Activated B cell treated with CpG ODN at 0.5 μM for 24 hours (primary cell): ENCODE measurements at places on chromosomes 16 and 17.

- DNase-seq: no peak
Observed at GRCh38 chr16:11053916-11054460, 109.6 kb downstream of the CLEC16A start.

- DNase-seq: no peak
Observed at GRCh38 chr17:76438906-76439305, 14.0 kb downstream of the UBE2O start.

DNA sequence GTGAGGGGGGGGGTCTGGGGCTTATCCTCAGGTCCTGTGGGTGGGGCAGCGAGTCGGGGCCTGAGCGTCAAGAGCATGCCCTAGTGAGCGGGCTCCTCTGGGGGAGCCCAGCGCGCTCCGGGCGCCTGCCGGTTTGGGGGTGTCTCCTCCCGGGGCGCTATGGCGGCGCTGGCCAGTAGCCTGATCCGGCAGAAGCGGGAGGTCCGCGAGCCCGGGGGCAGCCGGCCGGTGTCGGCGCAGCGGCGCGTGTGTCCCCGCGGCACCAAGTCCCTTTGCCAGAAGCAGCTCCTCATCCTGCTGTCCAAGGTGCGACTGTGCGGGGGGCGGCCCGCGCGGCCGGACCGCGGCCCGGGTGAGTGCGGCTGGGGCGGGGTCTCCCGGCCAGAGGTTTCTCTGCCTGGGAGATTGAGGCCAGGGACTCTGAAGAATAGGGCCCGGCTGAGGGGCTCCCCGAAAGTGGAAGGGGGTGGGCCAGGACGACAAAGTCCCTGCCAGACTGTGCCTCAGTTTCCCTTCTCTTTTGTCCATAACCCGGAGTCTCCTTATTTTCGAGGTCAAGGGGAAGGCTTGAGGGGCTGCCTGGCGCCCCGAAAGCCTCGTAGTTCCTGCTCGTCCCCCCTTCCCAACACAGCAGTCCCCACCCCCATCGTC is at the start of gene FGF11:
TSS of gene FGF11 (plus strand) at position 51 of the 651 bp plus-strand sequence. CDS start at position 160, 109 bp downstream.
- DNase-seq: peak; percentile 28

GRCh38 chr16:69711115-69711740 is 15.1 kb downstream of the NQO1 start:
- DNase-seq: no peak

GRCh38 chr16:87572959-87573358 is 29.3 kb upstream of the JPH3 start:
- DNase-seq: no peak

DNA sequence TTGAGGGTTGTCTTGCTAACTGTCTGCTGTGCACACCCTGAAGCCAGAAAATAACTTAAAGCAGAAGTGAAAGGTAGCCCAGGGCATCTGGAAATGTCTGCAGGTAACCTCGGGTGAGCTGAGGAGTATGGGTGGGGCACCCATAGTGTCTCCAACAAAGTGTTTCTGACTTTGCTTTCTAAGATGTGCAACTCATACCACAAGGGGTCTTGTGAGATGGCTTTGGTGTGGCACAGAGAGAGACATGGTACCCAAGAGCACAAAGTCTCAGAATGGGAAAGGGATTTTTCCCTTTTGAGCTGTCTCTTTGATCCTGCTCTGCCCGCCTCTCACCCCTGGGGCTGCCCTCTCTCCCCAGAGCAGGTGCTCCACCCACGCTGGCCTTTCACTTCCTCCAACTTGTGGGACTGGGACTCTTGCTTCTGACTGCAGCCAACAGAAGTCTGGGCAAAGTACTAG is 6.9 kb downstream of the CHD9 start:
- peak; percentile 65 for DNase-seq

DNA sequence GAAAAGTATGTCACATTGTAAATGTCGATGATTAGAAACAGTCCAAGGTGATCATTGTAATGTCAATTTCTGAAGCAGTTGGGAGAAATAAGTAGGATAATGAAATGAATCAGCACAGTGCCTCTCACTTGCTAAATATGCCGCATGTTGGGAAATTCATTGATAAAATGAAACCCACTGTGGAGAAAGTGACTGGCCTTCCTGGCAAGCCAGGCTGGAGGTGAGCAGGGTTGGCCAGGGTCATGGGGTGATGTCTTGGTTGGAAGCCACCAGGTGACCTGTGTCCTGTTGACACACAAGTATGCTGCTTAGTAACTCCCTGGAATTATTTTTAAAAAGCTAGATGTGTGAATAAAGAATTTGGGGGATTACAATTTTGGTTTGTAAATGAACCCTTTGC is 14.9 kb upstream of the WNT9B start:
- DNase-seq: no peak

DNA sequence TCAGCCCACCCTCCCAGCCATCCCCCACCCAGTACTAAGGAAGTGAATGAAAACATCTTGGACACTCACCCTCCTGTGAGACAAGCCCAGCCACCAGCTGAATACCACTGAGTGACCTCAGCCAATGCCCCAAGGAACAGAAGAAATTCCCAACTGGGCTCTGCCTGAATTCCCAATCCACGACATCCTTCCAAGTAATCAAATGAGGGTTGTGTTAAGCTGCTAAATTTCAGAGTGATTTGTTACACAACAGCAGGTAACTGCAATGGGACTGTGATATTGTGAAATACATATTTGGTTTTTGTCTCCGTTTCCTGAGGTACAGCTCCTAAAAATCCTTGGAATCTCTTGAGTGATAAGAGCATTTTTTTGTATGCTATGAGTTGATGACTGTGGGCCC is 578.7 kb upstream of the CDH11 start:
- no peak for DNase-seq

GRCh38 chr16:88785106-88785924 is at the start of gene PIEZO1:
PIEZO1 (minus strand) TSS chr16:88785220; CDS start chr16:88784964, 256 bp downstream.
- DNase-seq: peak; percentile 78

DNA sequence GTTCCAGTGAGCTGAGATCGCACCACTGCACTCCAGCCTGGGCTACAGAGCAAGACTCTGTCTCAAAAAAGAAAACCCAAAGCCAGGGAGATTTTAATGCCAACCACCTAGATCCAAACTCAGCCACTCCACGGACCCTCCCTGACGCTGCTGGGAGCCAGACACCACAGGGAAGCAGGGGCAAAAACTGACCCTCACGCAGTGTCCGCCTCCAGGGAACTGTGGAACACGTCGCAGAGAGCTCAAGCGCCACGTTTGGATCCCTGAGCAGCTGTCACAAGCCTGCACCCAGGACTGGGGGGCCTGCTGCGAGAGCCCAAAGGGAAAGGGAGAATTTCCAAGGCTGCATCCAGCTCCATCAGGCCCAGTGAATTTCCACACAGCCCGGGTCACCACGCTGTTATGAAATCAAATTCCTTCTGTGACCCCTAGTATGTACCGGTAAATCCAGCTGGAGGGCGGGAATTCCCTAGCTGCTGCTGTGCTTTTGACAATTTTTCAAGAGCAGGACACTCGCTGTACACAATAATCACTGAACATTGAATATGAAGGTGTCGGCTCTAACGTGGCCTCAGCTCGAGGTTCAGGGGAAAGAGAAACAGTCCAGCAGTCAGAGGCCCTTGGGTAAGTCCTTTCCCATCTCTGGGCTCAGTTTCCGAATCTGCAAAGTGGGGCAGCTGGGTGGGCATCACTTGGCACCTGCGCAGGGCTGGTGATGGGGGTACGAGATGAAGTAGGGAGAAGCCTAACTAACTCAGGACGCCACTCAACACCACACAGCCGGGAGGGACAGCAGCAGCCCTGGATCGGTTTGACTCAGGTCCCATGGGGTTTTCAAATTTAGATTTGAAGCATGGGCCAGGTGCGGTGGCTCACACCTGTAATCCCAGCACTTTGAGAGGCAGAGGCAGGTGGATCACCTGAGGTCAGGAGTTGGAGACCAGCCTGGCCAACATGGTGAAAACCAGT is 8.6 kb downstream of the CARHSP1 start:
- DNase-seq: no peak

GRCh38 chr17:71251276-71251675 is 869.5 kb upstream of the SOX9 start:
- DNase-seq: no peak

DNA sequence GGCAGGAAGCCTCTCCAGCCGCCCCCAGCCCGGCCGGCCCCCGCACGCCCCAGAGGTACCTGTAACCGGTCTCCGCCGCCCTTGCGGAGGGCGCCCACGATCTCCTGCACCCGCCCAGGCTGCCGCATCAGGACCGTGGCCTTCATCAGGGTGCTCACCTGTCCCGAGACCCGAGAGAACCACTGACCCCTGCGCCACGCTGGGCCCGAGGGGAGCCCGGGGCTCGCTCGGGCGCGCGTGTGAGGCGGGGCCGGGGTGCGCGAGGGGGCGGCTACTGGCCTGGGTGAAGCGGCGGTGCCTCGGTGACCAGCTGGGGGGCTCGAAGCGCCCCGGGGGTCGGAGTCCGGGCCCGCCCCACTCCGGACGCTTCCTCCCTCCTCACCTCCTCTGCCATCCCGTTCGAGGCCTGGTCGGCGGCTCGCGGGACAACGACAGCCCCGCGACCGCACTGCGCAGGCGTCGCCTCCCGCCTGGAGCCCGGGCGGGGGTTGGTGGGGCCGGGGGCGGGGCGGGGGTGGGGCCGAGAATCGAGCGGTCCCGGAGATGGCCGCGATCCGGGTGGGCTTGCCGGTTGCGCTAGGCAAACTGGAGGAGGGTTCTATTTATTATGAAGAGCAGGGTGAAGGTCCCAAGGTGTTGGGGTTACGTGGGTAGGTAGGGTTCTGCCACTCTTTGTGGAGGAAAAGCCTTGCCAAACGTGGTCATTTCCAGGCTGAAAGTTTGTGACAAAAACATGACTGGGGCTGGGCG is at the start of gene NT5C3B:
TSS of gene NT5C3B (minus strand) at position 433 of the 750 bp plus-strand sequence. CDS start at position 394, 39 bp downstream.
- peak; percentile 65 for DNase-seq

DNA sequence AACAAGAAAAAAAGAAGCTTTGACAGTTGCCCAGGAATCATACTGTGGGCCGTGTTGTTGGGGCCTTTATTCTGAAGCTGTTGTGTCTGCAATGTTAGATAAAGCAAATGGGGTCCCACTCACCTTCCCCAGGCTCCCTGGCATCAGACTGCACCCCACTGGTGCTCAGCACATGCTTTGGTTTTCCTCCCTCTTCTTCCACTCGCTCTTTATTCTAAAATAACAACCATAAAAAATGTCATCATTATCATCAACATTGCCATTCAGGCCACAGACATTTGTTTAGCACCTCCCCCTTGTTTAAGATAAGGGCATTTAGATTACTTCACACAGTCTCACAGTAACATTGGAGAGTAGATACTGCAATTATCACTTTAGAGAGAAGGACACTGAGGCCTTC is 8.2 kb downstream of the MYLK3 start:
- no peak for DNase-seq

GRCh38 chr17:18139949-18140348 is 31.4 kb downstream of the MYO15A start:
- DNase-seq: no peak

DNA sequence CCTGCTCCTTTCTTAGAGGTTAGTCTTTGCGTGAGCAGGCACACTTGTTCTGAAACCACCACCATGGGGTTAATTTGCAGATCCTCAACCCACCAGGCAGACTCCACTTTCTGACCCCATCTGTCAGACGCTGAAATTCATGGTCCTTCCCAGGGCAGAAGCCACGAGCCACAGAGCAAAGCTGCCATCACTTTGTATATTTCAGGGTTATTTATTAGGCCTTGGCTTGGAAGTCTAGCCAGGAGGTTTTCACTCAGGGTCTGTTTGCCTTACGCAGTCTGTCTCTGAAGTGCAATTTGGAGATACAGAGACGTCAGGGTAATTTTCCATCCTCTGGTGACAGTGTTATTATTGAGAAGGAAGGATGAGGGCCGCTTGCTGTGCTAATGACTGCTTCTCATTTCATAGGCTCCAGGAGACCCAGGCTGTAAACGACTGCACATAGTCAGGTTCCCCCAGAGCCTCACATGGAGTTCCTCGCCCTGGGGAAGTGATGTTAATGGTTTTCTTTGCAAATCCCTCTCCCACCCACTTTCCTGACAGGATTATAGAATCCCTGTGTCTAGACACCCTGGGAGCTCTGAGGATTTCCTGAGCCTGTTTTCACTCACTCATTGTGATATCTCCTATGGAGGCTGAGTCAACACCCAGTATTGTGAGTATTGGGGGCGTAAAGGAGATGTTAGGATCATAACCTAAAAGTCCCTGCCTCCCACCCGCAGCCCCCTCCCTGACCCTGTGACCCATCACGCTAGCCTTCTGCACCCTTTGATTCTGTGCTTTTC is 269.0 kb downstream of the ABCC12 start:
- no peak for DNase-seq

GRCh38 chr17:74839990-74840852 is 19.5 kb downstream of the GRIN2C start:
- DNase-seq: no peak

- no peak for DNase-seq
Observed at GRCh38 chr17:73209436-73209835, 16.6 kb downstream of the COG1 start.

- no peak for DNase-seq
Observed at GRCh38 chr17:80421381-80422090, 6.6 kb downstream of the ENDOV start.

DNA sequence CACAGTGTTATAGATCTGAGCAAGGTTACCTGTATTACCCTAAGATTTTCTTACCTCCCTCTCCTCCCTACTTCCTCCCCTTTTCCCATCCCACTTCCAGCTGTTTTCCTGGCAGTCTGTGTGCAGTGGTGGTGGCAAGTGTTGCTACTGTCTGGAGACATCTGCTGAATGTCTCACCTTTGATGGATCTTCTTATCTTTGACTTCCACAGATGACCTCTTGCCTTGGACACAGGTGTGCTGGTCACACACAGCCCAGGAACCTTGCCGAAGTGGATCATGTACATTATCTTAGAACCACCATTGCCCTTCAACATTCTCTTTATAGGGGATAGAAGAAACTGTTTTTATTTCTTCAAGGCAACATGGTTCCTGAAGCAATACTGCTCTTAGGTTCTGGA is 245.1 kb downstream of the UTP18 start:
- no peak for DNase-seq
